ENCODE measurements at places on chromosomes 1 and 21. TPM values are rescaled to one million over a fixed set of nuclear protein-coding genes. Genes with fewer than 3 reads are reported as not detected.

RGSL1 gene
- total RNA-seq, result not detected

OR2L3 gene
- total RNA-seq, result not detected

CR1L gene
- total RNA-seq, result not detected

ERICH3 gene
- under 0.01 TPM for total RNA-seq

KCNK2 gene
- not detected for total RNA-seq

ADAM30 gene
- total RNA-seq, result not detected

LRRC53 gene
- not detected for total RNA-seq

TAL1 gene
- total RNA-seq, result 0.45 TPM

PANK4 gene
- 16.0 TPM for total RNA-seq

OR10X1 gene
- total RNA-seq, result not detected

CNKSR1 gene
- total RNA-seq, result 0.08 TPM

KCNE1 gene
- 0.23 TPM for total RNA-seq

NBPF19 gene
- 12.9 TPM for total RNA-seq

Data from smooth muscle cell of the coronary artery (primary cell).